Right atrium auricular region (tissue), 2 donors: ENCODE measurements at places on chromosomes 13 and 19.

DNA sequence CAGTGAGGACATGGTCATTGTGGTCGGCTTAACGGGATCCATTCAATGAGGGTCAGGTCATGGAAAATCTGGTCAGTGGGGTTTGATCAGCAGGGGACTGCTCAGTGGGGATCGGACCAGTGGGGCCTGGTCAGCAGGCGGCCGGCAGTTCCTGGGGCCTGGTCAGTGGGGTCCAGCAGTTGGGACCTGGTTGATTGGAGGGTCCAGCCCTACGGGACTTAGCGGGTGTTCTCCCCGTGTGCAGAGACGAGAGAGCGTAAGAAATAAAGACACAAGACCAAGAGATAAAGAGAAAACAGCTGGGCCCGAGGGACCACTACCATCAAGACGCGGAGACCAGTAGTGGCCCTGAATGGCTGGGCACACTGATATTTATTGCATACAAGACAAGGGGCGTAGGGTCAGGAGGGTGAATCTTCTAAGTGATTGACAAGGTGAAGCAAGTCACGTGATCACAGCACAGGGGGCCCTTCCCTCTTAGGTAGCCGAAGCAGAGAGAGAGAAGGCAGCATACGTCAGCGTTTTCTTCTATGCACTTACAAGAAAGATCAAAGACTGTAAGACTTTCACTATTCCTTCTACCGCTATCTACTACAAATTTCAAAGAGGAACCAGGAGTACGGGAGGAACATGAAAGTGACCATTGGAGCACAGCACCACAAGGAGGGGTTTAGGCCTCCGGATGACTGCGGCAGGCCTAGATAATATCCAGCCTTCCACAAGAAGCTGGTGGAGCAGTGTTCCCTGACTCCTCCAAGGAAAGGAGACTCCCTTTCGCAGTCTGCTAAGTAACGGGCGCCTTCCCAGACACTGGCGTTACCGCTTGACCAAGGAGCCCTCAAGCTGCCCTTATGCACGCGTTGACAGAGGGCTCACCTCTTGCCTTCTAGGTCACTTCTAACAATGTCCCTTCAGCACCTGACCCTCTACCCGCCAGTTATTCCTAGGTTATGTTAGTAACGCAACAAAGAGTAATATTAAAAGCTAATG lies 62.1 kb upstream of the TPM4 start:
- no peaks in the 10 kb centered on the region for H3K27me3 ChIP-seq
- H3K4me3 ChIP-seq = no peak overlapping the region
- no peaks in the 10 kb centered on the region for H3K36me3 ChIP-seq
- H3K4me1 ChIP-seq = no peaks in the 10 kb centered on the region
- no peak overlapping the region for H3K27ac ChIP-seq

GRCh38 chr19:51521781-51522180 lies 9.7 kb downstream of the SIGLEC6 start:
- no peaks in the 10 kb centered on the region for H3K36me3 ChIP-seq
- no peaks in the 10 kb centered on the region for H3K27me3 ChIP-seq
- H3K27ac ChIP-seq = no peak overlapping the region
- H3K4me3 ChIP-seq = no peak overlapping the region
- no peaks in the 10 kb centered on the region for H3K4me1 ChIP-seq

DNA sequence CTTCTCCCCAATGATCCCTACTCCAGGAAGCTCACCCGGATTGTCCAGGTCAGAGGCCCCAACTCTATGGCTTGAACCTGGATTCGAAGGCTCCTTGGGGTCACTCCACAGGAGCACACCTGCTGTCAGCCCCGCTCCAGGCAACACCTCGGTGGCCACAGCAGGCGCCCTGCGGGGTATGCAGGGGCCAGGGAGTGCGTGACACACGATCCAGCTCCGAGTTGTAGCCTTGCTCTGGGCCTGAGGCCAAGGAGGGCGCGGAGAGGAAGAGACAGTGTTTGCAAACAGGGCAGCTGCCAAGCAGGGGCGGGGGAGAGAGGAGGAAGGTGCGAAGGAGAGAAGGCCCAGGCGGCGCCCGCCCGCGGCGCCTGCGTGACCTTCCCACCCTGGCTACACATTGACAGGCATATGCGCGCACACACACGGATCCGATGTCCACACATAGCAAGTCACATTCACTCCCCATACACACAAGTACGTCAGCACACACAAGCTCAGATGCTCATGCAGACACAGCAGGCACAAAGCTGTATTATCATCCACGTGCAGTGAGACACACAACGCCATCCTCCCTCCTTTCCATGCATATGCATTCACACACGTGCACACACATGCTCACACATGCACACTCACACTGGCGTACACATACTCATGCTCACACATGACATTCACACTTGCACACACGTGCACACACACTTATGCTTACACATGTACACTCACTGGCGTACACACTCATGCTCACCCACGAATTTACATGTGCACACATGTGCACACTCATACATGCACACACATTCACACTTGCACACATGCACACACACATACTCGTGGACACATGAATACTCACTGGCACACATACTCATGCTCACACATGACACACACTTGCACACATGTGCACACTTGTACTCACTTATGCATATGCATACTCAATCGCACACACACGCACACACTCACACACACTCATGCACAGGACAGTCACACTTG lies 10.4 kb downstream of the SBK2 start:
- no peak overlapping the region for H3K4me3 ChIP-seq
- H3K27me3 ChIP-seq = no peaks in the 10 kb centered on the region
- peak overlapping the region; percentile 75 for H3K27ac ChIP-seq
- DNase-seq = peak; percentile 75

DNA sequence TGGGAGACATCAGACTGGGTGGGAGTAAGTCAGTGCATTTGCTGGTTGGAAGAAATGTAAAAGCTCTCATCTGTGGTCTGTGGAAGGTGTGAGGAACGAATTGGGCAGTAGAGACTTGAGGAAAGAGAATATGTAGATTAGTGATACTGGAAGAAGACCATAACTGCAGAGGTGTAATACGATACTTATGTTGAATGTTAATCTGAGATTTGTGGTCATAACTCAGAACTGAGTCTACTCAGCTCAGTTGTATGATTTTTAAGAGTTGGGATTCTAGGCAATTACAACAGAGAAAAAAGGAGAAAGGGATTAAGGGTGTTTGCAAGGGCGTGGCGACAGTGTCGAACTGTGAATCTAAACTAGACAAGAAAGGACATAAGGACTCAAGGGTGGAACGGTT lies 3.2 kb upstream of the IL17D start:
- peaks cover 16% of the 10 kb centered on the region for H3K4me1 ChIP-seq
- no peak for DNase-seq
- no peak overlapping the region for H3K27ac ChIP-seq

- H3K27ac ChIP-seq = peak overlapping the region; percentile 68
- no peak overlapping the region for H3K4me3 ChIP-seq
- H3K4me1 ChIP-seq = peaks cover 38% of the 10 kb centered on the region
- DNase-seq = no peak
- H3K27me3 ChIP-seq = no peaks in the 10 kb centered on the region
- no peaks in the 10 kb centered on the region for H3K36me3 ChIP-seq
Measured at GRCh38 chr13:41017159-41017558, 2.0 kb downstream of the ELF1 start.

DNA sequence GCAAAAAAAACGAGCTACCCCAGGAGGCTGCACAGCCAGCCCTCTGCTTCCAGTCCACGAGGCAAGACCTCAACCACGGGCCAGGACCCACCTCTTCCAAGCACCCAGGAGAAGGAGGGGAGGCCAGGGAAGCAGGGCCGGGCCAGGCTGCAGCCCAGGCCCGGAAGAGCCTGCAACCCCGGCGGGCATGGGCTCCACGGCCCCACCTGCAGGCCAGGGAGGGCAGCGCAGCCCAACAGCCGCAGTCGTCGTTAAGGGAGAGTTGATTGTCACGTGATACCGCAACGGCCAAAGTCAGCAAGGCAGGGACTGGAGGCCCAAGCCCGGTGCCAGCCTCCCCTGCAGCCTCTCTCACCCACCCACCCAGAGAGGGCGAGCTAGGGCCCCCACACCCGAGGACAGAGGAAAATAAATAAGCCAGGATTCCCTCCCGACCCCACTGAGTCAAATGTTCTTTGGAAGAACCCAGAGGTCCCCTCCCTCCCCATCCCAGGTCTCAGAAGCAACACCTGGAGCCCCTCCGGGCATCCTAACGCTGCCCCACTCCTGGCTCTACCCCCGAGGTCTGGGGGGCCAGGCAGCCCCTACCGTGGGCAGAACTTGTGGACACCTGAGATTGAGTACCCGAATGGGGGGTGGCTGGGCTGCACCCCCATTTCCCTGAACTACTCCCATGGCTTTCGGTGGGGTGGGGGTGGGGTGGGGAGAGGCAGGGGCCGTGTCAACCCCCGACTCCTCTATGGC lies 5.2 kb upstream of the REXO1 start:
- peak overlapping the region; percentile 83 for H3K27ac ChIP-seq
- H3K27me3 ChIP-seq = no peaks in the 10 kb centered on the region
- H3K4me1 ChIP-seq = no peaks in the 10 kb centered on the region
- H3K4me3 ChIP-seq = no peak overlapping the region

DNA sequence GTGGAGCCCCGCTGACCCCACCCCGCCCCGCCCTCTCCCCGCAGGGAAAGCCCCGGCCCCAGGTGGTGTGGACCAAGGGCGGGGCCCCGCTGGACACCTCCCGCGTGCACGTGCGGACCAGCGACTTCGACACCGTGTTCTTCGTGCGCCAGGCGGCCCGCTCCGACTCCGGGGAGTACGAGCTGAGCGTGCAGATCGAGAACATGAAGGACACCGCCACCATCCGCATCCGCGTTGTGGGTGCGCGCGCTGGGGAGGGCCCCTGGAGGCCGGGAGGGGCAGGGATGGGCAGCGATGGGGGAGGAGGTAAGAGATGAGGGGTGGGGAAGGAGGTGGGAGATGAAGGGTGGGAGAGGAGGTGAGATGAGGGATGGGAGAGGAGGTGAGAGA lies 17.2 kb upstream of the EMC10 start:
- DNase-seq = no peak
- H3K27me3 ChIP-seq = peaks cover 3% of the 10 kb centered on the region
- H3K4me3 ChIP-seq = no peak overlapping the region

DNA sequence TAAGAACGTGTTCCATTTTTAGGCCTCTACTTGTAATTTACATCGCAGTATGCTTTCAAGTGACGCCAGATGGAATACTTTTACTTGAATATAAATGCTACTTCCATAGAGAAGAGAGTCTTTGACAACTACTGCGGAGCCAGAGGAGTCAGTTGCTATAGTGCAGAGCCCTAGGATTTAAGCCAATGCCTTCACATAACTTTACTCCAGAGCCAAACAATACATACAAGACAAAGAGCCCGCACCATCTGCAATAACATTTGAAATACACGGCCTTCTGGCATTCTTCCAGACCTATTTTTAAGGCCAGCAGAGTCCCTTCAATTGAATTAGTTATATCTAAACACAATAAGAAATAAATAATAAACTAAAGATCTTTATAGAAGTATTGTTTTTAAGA lies 59.4 kb downstream of the XPO4 start:
- no peaks in the 10 kb centered on the region for H3K27me3 ChIP-seq
- no peak overlapping the region for H3K4me3 ChIP-seq
- no peak overlapping the region for H3K27ac ChIP-seq
- DNase-seq = no peak
